Activated naive CD4-positive, alpha-beta T cell treated with anti-CD3 and anti-CD28 coated beads, Interleukin-2, amount 50 U/mL, for 72 hours (primary cell): ENCODE measurements at places on chromosomes 1 and 21. TPM values are rescaled to one million over a fixed set of nuclear protein-coding genes. Genes with fewer than 3 reads are reported as not detected.
A peak's percentile ranks its signal among the peaks of the same experiment; 100 is the strongest.

RPRD2 gene
- total RNA-seq = 23.1 TPM

KCNJ15 gene
- 1.5 TPM for total RNA-seq

NES gene
- total RNA-seq = not detected

CNIH3 gene
- 1.1 TPM for total RNA-seq

GBP2 gene
- 279 TPM for total RNA-seq

CHRM3 gene
- total RNA-seq = not detected

ITLN2 gene
- total RNA-seq = not detected

OSCP1 gene
- 1.6 TPM for total RNA-seq

CLEC20A gene
- not detected for total RNA-seq

S100A7 gene
- total RNA-seq = not detected

FCRL5 gene
- total RNA-seq = not detected

DNA sequence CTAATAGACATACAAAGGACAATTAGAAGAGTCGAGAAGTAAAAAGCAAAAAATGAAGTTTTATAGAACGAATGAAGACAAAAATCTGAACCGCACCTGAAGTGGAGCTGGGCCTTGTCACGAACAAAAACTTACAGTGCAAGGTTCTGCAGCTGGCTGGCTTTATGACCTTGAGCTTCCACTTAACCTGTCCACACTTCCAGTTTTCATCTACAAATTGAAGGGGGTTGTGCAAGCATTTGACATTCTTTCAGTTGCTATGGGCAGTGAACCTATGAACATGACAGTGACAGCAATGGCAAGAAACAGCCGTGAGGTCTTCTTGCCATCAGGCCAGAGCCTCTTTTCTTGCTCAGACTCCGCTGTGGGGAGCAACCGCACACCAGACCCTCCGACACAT is 93.2 kb downstream of the DSCAM start:
- no peak for DNase-seq

GRCh38 chr1:25715888-25716287 is 84.1 kb upstream of the SELENON start:
- no peak for DNase-seq

DNA sequence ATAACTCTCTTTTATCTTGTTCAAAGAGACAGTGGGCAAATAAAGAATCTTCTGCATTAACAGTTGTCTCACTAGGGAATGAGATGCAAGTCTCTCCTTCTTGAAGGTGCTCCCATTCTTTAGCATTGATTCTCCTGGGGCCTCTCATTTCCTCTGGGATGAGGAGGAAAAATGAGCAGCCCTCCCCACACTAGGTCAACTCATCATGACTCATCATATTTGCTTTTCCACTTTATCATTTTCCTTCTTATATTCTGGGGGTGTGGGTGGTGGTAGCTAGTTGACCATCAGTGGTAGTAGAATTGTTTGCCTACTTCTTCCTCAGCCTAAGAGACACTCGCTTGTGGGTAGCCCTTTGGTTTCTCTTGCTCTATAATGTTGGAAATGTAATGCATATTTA is 182.0 kb upstream of the C1orf87 start:
- DNase-seq = no peak

DNA sequence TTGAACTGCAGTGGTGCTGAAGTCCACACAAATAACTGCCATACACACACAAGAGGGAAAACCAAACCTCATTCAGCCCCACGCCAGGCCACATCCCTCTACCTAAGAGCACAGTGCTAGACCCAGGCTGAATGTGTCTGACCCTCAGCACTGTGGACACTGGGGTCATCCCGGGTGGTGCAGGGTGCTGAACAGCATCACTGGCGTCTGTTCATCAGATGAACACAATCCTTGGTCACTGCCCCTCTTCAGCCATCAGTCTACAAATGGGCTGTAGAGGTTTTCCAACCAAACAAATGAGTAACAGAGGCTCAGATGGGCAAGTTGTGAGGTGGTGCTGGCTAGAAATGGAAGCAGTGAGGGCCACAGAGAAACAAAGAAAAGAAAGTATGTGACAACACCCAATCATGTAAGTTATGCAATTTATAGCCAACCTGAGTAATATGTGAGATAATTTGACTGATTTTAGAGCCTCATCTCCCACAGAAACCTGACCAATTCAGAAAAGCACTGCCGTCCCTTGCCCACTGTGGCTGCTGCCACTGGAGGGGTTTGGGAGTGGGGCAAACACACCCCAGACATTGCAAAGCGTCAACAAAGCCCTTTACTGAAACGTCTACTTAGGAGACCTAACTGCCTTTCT is 27.9 kb downstream of the GNB1 start:
- no peak for DNase-seq

- DNase-seq = no peak
These were observed 26.7 kb upstream of the A3GALT2 start for GRCh38 chr1:33347650-33347992.

DNA sequence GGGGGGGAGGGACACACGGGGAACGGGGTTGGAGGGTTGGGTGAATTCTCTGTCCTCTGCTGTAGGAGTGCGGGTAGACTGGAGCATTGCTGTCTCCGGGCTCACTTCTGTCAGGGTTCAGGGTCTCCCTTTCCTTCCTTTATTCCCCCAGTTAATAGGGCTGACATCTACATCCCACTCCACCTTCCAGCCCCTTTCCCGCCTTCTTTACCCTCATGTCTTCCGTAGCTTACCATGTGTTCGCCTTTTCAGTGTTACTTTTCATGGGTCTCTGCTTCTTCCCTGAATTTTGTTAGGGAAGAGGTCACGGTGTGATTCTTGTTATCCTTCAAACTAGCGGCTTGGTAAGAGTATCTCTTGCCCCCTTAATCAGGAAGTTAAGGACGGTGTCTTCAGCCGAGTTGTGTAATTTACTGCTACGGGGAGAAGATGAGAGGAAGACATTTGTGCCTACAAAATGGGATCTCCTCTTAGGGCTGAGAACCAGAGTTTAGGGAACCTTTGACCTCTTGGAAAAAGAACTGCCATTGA is 917 bp downstream of the RAP1A start:
- DNase-seq = no peak

- no peak for DNase-seq
These were observed 80.4 kb upstream of the SPATA6 start for GRCh38 chr1:48552420-48552819.

- DNase-seq = no peak
These were observed 60.9 kb upstream of the IFNAR2 start for GRCh38 chr21:33168886-33169285.

DNA sequence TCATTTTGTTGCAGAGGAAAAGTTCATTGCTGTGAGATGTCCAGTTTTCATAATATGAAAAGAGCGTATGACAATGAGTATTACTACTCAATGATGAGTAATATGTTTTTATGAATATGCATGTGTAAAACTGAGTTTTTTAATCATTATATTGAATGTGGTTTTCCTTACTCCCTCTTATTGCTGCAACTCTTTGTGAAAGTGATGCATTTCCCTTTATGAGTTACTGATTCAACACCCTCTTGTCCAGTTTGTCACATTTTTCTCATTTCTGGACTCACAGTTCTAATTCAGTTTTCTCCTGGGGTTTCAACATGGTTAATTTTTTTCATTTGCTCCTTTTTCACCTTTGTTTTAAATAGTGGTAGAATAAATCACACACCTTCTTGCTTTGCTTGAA is 35.2 kb upstream of the KCNJ15 start:
- DNase-seq = no peak

DNA sequence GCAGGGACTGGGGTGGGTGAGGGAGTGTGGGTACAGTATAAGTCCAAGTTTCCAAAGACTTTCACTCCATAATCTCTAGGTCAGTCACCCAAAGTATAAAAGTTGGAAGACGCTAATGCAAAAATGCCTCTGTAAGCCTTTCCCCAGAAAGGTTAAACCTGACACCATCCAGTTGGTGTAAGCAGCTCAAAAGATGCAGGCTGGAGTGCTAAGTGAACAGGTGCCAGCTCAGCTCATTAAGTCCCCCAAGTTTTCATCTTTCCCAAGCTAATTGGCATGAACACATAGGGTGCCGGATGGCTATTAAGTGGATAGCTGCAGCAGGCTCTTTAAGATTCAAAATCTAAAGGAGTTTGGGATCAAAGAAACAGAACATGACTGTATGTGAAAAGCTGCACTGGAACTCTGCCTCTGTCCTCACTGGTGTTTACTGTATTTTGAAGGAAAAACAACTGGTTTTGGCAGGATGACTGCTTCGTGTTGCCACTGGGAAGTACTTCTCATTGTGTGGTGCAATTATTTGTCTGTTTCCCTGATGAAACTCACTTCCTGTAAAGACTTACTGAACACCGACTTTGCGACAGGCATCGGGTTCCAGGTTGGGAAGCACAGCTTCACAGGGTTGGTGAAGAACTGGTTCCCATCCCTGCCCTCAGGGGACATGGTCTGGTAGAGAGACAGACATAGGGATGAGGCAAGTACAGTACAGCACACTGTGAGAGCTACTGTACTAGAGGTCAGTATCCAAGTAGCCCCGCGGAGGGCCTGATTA is 152.7 kb downstream of the DAB1 start:
- DNase-seq = no peak

- peak; percentile 38 for DNase-seq
These were observed 102.3 kb upstream of the TMPRSS2 start for GRCh38 chr21:41610042-41610839.

DNA sequence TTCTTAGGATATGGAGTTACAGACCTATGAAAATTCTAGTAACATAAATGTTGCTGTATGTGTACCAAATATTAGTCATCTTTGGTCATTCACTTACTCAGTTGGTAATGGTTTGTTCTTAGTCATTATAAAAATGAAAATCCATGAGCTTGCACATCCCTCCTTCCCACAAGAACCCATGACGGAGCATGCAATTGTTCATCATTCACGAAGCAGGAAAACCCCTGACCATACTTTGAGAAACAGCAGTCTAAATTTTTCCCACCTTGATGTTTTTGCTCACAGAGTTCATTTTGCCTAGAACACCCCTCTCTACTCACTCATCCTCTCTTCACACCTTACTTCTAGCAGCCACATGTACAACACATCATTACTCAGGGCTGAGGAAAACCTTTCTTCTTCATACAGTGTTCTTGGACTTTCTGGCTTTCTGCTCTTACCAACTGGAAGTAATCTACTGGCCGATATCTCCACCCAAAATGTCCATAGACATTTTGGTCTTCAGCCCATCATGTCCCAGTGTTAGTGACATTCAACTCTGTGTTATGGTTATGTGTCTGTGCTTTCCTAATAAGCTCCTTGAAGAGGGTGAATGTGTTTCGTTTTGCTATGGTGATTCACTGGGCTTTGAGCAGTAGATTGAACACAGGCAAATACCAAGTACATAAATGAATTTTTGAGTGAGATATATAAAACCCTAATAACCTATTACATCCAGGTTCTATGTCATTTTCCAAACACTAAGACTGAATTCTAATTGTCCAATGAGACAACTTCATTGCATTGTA is 189.9 kb downstream of the ZC3H11B start:
- no peak for DNase-seq

DNA sequence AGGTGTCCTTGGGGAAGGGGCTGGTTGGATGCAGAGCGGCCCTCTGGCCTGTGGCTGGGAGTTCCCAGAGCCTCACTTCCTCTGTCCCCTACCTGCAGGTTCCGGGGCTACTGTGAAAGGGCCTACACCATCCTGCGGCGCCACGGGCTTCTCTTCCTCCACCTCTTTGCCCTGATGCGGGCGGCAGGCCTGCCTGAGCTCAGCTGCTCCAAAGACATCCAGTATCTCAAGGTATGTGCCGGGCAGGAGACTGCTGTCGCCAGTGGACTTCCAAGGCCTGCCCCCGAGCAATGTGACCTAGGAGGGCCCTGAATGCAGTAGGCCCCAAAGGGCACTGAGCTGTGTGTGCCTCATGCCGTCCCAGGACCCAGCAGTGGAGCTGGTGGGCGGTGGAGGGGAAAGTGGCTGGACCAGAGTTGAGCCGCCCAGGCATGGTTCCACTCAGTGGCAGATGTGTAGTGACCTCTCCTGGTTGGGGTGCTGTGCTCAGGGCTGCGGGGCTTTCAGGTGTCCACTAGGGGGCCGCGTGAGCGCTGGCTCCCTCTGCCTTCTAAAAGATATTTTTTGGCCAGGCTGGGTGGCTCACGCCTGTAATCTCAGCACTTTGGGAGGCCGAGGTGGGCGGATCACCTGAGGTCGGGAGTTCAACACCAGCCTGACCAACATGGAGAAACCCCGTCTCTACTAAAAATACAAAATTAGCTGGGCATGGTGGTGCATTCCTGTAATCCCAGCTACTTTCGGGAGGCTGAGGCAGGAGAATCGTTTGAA is 73.4 kb downstream of the PIK3CD start:
- no peak for DNase-seq

GRCh38 chr1:8516793-8517556 is 199.1 kb downstream of the SLC45A1 start:
- no peak for DNase-seq

GRCh38 chr1:51294566-51295184 is 35.7 kb downstream of the TTC39A start:
- DNase-seq = peak; percentile 46

- DNase-seq = no peak
These were observed 532.2 kb downstream of the MATN1 start for GRCh38 chr1:30191154-30191702.

DNA sequence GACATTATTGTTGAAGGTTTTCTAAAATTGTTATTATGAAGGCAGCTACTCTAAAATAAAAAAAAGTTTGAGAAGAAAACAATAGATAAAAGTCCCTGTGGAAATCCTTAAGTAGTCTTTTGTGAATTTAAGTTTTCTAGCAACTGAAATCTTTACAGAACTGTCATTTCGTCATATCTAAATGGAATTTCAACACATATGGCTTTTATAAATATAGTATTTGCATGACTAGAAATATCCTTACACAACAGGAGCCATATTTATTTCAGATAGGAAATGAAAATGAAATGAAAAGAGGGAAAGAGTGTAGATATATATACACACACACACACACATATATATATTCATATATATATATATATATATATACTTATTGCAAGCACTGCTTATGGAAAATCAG is 204.7 kb upstream of the RGS18 start:
- DNase-seq = no peak

GRCh38 chr1:184691719-184692324 is 62.8 kb downstream of the EDEM3 start:
- DNase-seq = no peak

DNA sequence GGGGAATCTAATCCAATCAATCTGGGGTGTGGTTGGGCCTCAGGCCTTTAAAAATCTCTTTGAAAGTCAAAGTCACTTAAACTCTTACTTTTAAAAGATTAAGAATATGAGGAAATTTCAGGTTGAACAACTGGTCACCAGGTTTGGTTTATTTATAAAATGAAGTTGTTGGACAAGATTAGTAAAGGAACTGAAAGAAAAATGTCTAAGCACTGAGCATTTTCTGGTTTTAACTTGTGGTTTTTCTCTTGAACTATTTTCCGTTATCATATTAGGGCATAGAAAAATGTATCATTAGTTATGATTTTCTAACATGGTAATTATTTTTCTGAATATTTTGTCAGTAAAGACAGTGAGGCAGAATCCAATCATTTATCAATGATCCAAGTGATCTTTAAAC is 49.6 kb downstream of the RGS2 start:
- no peak for DNase-seq
